Vagina (tissue), 2 donors: ENCODE measurements at places on chromosomes 1 and 21.
A peak's percentile ranks its signal among the peaks of the same experiment; 100 is the strongest.

DNA sequence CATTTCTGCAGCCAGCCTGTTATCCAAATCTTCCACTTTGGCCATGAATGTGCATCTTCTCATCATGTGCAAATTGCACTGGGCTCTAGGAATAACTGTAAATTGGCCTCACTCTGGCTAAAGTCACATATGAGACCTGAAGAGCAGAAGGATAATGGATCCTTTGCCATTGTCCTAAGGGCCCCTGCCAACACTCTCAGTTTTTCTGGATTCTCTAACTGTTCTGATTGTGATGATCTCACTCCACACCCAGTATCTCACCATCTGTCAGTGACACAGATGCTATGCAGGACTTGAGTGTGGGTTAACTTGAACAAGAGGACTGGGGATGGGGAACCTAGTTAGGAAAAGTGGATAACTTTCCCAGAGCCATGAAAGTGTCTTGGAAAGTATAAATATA is 8.5 kb upstream of the FYB2 start:
- no peak for DNase-seq

- no peak for DNase-seq
These were observed 33.9 kb upstream of the LGALS8 start for GRCh38 chr1:236489710-236490377.

GRCh38 chr1:115925467-115925866 is 50.8 kb upstream of the SLC22A15 start:
- no peak for DNase-seq

DNA sequence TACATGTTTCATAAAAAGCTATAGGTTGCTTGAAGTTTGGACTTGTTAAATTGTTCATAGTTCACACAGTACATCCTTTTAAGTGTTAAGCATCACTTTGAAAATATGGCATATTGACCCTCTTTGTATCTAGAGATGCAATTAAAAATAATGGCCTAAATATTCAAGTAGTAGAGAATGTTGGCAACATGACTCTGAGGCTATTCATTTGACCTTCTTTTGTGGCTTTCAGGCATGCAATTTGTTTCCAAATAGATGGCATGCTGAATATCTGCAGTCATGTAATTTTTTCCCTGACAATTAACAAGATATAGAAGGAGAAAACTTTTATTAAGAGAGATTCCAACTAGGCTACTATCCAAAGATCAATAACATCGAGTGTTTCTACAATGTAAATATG is 230.5 kb upstream of the ZRANB2 start:
- no peak for DNase-seq

- no peak for DNase-seq
These were observed 39.7 kb upstream of the SLC2A1 start for GRCh38 chr1:42998386-42998785.

GRCh38 chr1:201205036-201205435 is 14.4 kb downstream of the IGFN1 start:
- DNase-seq, result no peak

GRCh38 chr1:11664336-11665065 is 501 bp downstream of the FBXO6 start:
- no peak for DNase-seq

GRCh38 chr1:29975036-29975694 is 738.8 kb downstream of the PTPRU start:
- peak; percentile 29 for DNase-seq
